ENCODE measurements at places on chromosomes 6 and 20. TPM values are rescaled to one million over a fixed set of nuclear protein-coding genes. Genes with fewer than 3 reads are reported as not detected.

DNA sequence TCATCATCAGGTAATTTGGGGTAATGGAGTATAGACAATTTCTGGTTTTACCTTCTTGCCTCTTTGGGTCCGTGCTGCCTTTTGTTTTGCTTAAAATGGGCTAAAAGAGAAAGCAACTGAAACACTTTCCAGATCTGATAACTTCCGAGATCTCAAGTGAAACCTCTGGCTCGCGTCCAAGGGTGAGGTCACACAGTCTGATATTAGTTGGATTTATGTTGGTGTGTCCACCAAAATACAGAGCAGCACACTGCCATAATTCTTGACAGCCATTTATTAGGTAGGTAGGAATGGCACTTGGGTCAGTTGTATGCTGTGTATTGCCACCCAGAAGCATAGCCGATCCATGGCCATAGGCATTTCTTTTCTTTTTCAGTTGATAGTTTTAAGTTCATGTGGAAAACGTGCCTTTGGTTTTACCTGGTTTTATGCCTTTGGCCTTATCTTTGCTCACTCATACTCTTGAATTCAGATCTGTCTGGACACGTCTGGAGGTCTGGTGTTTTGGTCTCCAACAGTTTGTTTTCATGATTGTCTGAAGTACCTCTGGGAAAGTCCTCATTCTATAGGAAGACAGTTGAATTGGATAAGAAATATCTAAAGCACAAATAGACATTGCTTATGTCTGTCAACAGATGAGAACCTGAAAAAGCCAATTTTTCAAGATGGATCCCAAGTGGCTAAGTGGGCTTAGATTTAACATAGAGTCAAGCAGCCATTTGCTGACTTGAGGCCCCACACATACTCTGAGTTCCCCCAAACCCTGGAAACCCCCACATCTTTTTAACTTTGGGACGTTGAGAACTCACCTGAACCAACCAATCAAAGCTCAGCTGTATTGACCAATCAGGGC is 320.8 kb downstream of the SOX4 start:
- peak; percentile 71 for DNase-seq

DNA sequence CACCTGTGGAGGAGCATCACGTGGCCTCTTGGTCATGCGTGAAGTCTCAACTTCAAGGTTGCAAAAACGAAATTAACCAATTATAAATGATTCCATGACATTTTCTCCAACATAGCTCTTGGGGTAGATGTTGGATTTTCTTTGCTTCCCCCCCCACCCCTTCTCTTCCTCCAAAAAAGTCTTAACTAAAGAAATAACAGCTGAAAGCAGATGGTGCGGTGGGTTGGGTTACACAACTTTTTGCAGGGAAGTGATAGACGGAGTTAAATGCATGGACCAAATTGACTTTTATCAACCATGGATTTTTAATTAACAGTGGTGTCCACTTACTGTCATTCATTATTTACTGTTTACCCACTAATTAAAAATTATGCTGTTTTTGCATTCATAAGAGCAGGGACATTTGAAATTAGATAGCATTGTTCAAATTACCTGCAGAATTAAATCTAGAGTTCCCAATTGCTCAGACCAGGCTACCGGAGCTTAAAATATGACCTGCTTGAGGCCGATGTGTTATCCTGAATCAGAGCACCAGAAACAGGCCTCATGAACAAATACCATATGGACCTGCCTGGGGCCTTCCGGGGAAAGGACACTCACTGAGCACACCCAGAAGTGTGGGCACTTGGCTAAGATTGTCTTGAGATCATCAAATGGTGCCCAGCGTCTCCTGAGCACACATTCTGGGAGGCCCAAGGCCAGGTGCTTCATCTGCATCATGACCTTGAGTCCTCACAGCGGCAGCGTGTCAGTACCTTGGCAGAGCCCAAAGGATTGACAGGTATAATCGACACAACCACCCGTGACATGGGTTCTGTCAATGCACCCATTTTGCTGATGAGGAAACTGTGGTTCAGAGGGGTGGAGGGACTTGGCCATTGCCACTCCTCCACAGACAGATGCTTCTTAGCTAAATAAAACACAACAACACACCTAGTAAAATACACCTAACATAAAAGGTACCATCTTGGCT is 41.5 kb downstream of the APCDD1L start:
- no peak for DNase-seq

DNA sequence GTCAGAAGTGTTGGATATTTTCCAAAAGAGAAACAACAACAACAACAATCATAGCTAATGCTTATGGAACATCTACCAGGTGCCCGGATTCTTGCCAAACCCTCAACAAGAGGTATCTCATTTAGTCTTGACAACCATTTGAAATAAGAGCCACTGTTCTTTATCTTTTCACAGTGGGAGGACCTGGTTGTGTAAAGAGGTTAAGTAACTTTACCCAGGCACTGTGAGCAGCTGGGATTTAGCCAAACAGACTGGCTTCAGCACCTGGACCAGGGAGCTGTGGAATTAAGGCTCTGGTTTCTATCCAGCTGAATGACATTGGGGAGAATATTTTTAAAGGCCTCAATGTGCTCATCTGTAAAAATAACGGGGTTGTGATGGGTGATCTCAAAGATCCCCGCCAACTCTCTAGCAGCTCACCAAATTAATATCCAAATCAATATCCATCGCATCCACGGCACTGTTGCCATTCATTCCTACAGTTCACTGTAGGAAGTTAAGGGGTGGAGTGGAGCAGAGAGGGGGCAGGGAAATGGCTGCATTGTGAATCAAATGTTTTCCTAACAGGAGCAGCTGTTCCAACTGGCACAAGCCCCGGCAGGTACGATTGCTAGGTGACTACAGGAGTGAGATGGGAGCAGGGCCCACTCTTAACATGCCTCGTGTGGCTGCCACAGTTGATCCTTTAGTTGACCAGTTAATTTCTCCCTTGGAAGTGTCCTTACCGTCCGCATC is 61.8 kb downstream of the GCNT2 start:
- no peak for DNase-seq

DNA sequence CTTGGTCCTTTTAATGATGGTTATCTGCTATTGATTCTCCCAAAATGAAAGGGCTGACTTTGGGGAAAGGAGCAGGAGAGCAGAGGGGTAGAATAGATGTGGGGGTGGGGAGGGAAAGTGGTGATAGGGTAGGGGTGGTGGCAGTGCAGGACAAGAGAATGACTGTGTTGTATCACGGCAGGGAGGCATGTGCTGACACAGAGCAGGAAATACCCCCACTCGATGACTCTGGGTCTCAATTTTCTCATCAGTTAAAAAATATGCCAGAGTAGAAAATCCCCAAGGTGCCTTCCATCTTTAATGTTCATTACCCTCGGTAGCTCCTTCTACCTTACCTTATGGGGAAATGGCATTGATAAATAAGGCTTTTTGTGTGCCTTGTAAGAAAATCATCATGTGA is 79.0 kb upstream of the ATXN1 start:
- DNase-seq: no peak

GRCh38 chr6:159095616-159096015 is 50.8 kb upstream of the TAGAP start:
- no peak for DNase-seq

Gene OR12D3
- total RNA-seq: 3.6 TPM

Gene PLEKHG1
- 11.6 TPM for total RNA-seq

Gene FAM50B
- total RNA-seq: 3.9 TPM

Data from umbilical cord (tissue), 2 donors.